H9 (cell line): ENCODE measurements at places on chromosomes 4 and X. TPM values are rescaled to one million over a fixed set of nuclear protein-coding genes. Genes with fewer than 3 reads are reported as not detected.
A peak's percentile ranks its signal among the peaks of the same experiment; 100 is the strongest.

- no peak for DNase-seq
Measured at GRCh38 chr4:173442223-173442932, 43.5 kb upstream of the SCRG1 start.

DNA sequence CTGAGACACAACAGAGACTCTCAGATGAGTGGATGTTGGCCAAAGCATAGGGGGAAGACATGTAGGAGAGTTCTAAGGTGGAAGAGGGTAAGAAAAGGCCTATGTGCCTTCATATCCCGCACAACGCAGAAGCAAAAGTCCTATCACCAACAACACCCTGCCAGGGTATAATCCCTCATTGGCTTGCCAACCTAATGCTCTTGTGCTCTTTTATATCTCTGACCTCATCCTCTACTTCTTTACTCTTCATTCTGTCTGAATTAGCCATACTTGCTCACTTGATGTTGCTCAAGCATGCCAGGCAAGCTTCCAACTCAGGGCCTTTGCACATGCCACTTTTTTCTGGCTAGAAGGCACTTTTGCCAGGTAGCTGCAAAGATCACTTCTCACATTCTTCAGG lies 28.1 kb upstream of the ZNF330 start:
- DNase-seq: no peak

DNA sequence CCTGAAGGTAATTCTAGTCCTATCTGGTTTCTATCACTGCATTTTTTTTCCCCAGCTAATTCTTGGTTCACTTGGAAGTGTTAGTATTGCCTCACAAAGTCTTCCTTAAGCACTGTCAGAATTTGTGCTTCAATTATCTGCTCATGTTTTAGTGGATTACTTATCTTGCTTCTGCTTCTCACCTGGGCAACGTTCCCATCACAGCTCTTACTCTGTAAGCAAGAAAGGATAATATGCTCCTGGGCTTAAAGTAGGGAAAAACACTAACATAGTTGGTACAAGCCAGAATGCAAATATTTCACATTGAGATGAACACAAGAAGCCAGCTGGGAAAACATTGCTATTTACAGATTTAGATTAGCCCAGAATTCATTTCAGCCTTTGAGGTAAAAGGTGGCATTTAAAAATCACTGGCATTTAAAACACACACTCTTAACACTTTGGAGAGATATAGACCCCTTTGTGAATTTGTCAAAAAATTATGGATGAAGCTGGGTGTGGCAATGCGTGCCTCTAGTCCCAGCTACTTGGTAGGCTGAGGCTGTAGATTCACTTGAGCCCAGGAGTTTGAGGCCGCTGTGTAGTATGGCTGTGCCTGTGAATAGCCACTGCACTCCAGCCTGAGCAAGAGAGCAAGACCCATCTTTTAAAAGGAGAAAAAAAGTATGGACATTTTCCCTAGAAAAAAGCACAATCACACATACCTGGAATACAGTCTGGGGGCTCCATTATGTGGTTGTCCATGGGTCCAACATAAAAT lies 6.6 kb upstream of the PTPN13 start:
- DNase-seq: no peak

- peak; percentile 71 for DNase-seq
Measured at GRCh38 chrX:94400488-94400887, 726.5 kb downstream of the FAM133A start.

BDH2 gene
- 39.3 and 40.2 TPM in 2 replicates for total RNA-seq

DNA sequence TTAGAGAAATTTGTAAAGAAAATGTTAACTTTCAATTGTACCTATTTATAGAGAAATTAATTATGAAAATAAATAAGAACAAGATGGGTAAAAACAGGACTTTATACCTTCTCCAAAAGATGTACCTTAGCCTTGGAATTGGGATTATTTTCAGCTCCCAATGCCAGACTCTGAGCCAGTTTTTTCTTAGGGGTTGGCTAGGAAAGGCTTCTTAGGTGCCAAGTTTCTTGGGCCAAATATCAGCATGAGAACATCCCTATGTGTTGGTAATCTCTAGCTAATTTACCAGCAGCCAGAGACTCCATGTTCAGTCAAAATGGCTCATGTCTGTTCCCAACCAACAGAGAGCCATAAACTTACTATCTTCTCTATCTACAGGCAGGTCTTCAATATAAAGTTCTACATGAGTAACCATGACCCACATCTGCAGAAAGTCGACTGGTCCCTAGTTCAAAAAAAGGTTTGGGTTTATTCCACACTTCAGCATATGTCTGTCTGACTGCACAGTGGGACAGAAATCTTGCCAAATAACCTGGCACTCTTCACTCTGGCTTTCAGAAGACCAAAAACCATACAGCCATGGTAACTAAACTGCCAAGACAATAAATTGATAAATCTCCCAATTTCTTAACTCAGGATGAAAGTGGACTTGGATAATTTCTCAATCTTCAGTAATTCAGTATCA lies 380.5 kb upstream of the RASGEF1B start:
- no peak for DNase-seq

GRCh38 chr4:99848591-99849001 lies 32.0 kb downstream of the DAPP1 start:
- DNase-seq: no peak

H2BW1 gene
- total RNA-seq: 0.26 TPM in 1 of 2 replicates, not detected in the other

DNA sequence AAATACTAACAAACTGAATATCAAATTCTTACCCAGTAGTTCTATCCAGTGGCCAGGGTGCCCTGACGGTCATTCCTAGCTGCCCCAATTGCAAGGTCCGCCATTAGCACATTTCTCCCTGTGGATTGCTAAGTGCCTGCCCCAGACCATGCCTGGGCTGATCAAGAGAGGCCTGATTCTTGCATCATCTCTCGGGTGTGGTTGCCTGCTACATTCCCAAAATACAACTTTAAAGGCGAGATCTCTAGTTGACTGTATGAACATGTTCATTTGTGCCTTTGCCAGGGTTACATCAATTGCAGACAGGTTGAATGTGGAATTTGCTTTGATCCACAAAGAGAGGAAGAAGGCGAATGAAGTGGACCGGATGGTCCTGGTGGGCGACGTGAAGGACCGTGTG lies 28.0 kb downstream of the PRPS2 start:
- DNase-seq: no peak

GRCh38 chr4:52250154-52250553 lies 199.1 kb downstream of the SPATA18 start:
- no peak for DNase-seq

USP51 gene
- total RNA-seq: 6.2 and 6.8 TPM in 2 replicates

ATP1B4 gene
- not detected in 2 replicates for total RNA-seq

TREX2 gene
- 1.1 and 1.3 TPM in 2 replicates for total RNA-seq

- DNase-seq: no peak
Measured at GRCh38 chr4:75547647-75548387, 8.0 kb upstream of the ODAPH start.

ZIC3 gene
- total RNA-seq: 126 and 128 TPM in 2 replicates

DNA sequence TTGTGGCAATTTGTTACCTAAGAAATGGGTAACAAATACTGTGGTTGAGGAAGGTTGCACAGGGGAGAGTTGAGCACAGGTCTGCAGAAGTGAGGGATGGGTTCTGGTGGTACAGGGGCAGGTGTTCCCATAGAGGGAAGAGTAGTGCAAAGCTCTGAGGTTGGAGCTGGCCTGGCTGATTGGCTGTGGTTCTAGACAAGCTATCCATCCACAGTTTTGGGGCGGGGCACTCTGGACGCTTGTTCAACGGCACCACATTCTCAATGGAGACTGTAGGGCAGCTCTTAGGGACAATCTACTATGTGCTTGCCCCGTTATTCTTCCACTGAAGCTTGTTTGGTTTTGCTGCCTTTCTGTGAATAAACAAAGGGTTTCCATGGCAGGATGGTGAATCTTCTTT lies 35.4 kb downstream of the NAT8L start:
- DNase-seq: no peak

GRCh38 chrX:22117633-22118032 lies 85.5 kb downstream of the PHEX start:
- no peak for DNase-seq

DNA sequence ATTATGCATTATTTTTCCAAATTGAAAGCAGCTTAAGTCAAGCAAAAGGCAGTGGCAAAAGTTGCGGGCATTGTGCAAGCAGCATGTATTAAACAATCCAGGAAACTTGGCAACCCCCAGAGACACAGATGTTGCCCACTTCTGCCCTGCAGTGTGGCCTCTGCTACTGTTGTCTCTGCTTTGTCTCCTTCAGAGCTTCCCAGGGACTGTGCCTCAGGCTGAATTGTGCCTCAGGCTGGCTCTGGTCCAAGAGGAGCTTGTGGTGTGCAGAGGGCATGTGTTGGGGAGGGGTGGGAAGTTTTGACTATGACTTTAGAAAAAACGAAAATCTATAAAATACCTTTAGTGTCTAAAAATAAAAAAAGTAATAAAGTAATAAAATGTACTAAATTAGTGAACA lies 201.4 kb downstream of the CCSER1 start:
- no peak for DNase-seq

TLR1 gene
- not detected in 2 replicates for total RNA-seq

- no peak for DNase-seq
Measured at GRCh38 chr4:118289794-118290193, 63.0 kb downstream of the PRSS12 start.

GRCh38 chrX:119981286-119982070 lies 37.9 kb upstream of the NKAP start:
- DNase-seq: peak; percentile 60

CCDC160 gene
- 0.97 and 1.2 TPM in 2 replicates for total RNA-seq

DNA sequence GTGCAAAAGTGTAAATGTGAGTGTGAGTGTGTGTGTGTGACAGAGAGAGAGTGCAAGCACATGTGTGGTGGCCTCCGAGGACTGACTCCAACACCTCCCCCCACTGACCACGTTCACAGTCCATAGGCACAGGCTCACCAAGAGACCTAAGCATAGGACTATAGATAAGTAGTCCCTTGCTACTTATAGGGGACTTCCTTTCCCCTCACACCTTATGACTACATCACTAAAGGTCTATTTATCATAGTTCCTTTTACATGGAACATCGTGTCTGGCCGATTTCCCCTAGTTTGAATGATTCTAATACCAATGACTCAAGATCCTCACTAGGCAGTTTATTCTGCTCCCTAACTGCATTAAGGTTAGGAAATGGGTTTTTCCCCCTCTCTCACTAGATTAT lies 17.8 kb downstream of the FRMPD3 start:
- no peak for DNase-seq

- DNase-seq: peak; percentile 91
Measured at GRCh38 chrX:69153060-69153730, 12.1 kb downstream of the PJA1 start.

SLITRK2 gene
- total RNA-seq: 0.09 and 0.11 TPM in 2 replicates

ASB12 gene
- 0.29 and 0.46 TPM in 2 replicates for total RNA-seq

DNA sequence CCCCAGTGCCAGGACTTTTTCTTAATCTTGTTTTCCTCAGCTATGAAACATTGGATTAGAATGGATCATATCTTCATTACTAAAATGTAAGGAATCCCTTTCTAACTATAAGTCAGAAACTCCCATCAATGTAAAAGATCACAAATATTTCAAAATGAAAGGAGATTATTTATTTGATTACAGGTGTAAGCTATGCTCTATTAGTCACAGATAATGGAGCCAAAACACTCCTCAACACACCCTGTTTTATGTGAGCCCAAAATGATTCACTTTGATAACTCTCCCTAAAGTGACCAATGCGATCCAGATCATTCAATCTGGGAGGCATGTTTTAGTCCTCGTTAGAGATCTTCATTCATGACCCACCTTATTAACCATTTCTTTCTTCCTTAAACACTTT lies 566.7 kb upstream of the TENM3 start:
- no peak for DNase-seq

- no peak for DNase-seq
Measured at GRCh38 chr4:169634975-169635374, 14.6 kb downstream of the CLCN3 start.

- DNase-seq: no peak
Measured at GRCh38 chr4:74900862-74901261, 32.1 kb upstream of the PARM1 start.

GRCh38 chr4:186081202-186081807 lies 12.3 kb downstream of the TLR3 start:
- DNase-seq: peak; percentile 81

IDUA gene
- total RNA-seq: 9.4 and 14.5 TPM in 2 replicates

FUNDC2 gene
- 57.9 and 62.1 TPM in 2 replicates for total RNA-seq
